Pancreas (tissue), 10 donors: ENCODE measurements at places on chromosomes 6 and 20. TPM values are rescaled to one million over a fixed set of nuclear protein-coding genes. Genes with fewer than 3 reads are reported as not detected.

The GCNT2 gene
- polyA plus RNA-seq = 0.91 TPM

The EBF4 gene
- polyA plus RNA-seq = 25.3 TPM

The LIME1 gene
- polyA plus RNA-seq = 46.6 TPM

The ANKRD6 gene
- 14.7 TPM for polyA plus RNA-seq

The PPP1R14C gene
- polyA plus RNA-seq = 7.3 TPM

The DDRGK1 gene
- polyA plus RNA-seq = 46.1 TPM

The RAET1L gene
- not detected for polyA plus RNA-seq

The RCAN2 gene
- 2.9 TPM for polyA plus RNA-seq

The F13A1 gene
- 13.5 TPM for polyA plus RNA-seq

The PLAGL2 gene
- polyA plus RNA-seq = 2.4 TPM

The PTK6 gene
- polyA plus RNA-seq = 2.6 TPM

The MROH8 gene
- polyA plus RNA-seq = 1.6 TPM

The GGTLC1 gene
- 1.0 TPM for polyA plus RNA-seq

The CDSN gene
- 0.05 TPM for polyA plus RNA-seq

The PPP1R16B gene
- 1.2 TPM for polyA plus RNA-seq

The BPIFA1 gene
- polyA plus RNA-seq = not detected
